Stimulated activated CD8-positive, alpha-beta memory T cell treated with anti-CD3 and anti-CD28 coated beads, Interleukin-15, amount 100 ng/mL, for 1 hour (primary cell): ENCODE measurements at places on chromosomes 4 and X.
A peak's percentile ranks its signal among the peaks of the same experiment; 100 is the strongest.

DNA sequence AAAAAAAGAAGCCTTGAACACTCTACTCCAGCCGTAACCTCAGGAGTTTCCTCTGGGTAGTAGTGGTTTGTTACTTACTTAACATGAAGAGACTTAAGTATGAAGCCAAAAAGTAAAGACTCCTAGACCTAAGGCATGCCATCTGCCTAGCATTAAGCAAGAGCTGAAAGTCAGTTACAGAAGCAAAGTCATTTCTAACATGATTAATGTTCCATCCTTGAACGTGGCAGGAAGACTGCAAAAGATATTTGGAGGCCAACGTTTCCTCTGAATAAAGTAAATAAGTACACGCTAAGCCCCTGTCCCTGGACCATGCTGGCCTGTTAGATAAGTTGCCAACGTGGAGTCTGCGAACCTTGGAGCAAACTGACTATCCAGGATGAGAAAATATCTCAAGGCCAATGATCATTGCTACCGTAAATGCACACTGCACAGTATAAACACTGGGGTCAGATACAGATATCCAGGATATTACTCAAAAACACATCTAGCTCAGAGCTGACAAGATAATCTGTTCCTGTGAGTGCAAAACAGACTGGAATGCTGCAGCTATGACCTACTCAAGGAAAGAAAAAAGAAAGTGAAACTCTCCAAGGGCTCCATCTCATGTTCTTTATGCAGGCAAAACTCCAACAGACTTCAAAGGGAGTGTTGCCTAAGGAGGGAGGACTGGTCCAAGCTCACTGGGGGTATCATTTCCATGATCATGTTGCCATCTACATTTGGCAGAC, 255.8 kb downstream of the COL25A1 start:
- no peak for DNase-seq

DNA sequence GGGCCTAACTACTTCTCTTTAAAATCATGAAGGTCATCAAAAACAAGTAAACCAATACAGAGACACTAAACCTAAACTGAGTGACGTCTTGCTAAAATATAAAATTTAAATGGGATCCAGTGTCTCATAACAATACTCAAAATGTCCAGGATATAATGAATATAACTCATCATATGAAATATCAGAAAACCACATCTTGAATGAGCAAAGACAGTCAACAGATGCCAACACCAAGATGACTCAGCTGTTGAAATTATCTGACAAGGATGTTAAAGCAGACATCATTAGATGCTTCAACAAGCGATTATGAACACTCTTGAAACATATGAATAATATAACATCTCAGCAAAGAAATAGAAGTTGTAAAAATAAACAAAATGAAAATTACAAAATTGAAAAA, 8.3 kb downstream of the NAP1L2 start:
- DNase-seq = no peak

- no peak for DNase-seq
Observed at GRCh38 chrX:97482666-97483300, 599.1 kb downstream of the RPA4 start.

DNA sequence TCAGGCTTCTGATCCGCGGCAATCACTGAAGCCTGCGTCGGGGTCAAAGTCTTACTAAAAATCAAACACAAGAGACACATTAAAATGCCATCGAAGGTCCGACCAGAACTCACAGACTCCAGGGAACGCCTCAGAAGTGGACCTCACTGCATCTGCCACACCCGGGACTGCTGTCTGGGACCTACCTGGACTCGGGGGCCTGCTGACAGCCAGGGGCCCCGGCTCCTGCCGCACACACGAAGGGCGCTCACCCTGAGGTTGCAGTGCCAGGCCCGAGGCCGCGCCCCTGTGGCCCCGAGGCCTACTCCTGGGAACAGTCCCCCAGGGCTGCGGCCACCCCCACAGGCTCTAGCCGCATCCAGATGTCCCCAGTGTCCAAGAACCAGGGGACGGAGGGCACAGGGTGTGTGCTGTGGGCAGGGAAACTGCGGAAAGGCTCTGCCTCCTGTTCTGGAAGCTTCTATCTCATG, 7.4 kb downstream of the CTBP1 start:
- DNase-seq = no peak

DNA sequence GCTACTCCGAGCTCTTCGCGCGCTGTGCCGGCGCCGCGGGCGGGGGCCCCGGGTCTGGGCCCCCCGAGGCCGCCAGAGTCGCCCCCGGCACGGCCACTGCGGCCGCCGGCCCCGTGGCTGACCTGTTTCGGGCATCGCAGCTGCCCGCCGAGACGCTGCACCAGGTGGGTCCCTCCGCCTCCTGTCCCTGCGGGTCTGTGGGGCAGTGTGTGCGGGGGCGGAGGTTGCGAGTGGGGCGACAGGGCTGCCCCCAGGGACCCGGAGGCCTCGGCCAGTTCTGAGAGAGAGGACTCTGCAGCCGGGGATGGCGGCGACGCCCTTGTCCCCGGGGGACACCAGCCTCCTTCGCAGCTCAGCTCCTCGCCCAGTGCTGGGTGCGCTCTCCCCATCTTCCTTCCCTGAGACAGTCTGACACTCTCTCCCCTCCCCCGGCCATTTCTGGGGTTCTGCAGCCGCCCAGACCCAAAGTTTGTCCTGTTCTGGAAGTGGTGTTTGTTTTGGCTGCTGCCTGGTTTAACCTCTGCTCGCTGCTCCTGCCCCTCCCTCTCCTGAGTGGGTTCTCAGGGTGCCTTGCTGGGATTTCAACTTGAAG, 609 bp downstream of the REPS2 start:
- no peak for DNase-seq

GRCh38 chr4:52833941-52834525, 28.1 kb upstream of the RASL11B start:
- no peak for DNase-seq

DNA sequence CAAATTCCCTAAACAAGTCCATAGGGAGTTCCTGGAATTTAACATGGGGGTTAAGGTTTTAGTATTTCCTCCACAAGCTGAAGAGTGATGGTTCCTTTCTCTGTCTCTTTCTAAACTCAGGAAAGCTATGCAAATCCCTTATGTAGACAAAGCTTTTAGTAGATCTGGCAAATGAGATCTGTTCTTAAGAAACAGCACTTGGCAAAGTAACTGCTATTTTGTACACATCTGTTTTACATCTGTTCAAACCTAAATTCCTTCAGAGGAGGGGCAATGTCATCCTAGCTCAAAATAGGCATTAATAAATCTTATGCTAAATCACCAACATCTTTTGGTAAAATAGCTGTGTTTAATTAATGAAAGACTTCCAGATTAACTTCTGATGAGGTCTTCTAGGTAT, 137.8 kb upstream of the TBC1D9 start:
- no peak for DNase-seq

GRCh38 chr4:69026974-69027373, 69.3 kb upstream of the UGT2B7 start:
- DNase-seq = no peak

- no peak for DNase-seq
Observed at GRCh38 chr4:183074288-183074990, 24.6 kb upstream of the WWC2 start.

GRCh38 chrX:141396536-141396935, 154.2 kb upstream of the SPANXC start:
- no peak for DNase-seq

DNA sequence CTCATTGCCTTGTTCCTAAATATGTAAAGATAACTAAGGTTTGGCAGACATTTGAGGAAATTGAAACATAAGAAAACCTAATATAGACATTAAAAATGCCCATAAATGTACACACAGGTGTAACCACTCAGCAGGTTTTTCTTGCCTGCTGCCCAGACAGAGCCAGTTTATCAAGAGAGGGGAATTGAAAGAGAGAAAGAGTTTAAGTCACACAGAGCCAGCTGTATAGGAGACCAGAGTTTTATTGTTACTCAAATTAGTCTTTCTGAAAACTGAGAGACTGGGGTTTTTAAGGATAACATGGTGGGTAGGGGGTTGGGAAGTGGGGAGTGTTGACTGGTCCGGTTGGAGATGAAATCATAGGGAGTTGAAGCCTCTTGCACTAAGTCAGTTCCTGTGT, 119.0 kb downstream of the CFAP299 start:
- no peak for DNase-seq

GRCh38 chr4:62285026-62285425, 1084.9 kb downstream of the ADGRL3 start:
- DNase-seq = no peak

DNA sequence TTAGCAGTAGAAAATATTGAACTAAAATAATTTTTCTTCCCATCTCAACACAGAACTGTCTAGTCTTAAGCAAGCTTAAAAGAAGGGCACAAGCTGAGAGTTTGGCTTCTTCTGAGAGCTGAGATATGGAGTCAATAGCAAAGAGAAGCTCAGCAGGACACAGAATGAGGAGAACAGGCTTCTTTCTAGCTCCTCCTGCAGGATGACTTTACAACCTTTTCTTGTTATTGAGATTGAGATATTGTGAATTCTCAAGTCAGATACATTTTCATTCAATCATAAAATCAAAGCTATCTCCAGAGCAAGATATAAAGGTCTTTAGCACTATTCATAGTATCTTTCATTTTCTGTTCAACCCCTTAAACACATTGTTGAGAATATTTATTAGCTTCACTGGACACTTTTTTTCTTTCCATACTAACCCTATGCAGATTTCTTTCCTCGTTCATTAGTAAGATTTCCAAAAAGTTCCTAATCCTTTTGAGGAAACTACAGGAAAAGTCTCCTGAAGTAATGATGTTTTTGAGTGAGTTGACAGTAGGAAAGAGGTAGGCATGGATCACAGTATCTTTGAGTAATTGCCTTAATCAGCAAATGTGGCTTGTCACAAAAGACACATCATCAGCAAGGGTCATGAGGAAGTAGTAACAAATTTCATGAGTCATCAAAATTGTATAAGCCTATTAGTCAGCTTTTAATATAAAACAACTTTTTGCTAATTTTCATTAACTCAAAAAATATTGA, 17.8 kb upstream of the CXCL3 start:
- no peak for DNase-seq

DNA sequence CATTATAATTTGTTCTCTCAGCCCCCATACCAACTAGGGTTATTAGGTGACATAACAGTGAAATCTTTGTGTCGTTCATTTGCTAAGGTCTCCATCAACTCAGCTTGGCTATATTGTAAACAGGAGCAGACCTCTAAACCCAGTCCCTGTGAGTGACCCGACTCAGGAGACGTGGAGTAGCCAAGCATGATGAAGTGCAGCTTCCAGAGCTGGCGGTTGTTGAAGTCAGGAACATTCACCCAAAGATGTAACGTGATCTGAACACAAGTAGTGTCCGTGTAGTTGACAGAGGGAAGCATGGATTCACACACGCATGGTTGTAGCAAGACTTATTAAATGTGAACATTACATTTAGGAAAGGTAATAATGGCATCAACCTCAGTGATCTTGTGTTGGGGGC, 102.3 kb downstream of the FAM193A start:
- no peak for DNase-seq

- DNase-seq = no peak
Observed at GRCh38 chr4:103754844-103755243, 35.1 kb upstream of the TACR3 start.

- DNase-seq = no peak
Observed at GRCh38 chrX:107707866-107708265, 67.7 kb downstream of the TSC22D3 start.

DNA sequence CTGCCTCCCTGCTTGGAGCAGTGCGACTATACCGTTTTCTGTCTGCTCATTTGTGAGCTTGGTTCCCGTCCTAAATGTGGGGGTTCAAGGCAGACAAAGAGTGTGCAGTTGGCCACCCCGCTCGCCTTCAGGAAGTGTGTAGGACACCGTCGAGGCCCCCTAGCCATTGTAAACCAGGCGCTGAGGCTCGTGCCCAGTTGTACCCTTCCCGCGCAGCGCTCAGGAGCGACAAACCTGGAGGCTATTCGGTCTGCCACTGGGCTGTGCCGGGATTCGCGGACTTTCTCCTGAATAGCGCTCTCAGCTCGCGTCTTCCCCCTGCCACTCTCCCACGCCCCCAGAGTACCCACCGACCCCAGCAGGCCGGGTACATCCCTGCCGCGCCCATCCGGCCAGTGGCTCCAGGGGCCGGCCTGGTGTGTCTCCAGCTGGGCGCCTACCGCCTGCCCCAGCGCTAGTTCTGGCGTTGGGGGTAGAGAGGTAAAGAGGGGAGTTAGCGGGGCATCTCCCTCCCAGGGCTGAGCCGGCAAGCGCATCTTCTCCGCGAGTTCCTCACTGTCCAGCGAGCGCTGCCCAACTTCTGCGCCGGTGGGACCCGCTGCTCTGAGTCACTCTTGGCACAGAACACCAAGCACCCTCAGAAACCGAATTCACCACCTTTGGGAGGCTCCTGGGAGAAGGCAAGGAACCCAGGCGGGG, 880 bp upstream of the LONRF3 start:
- no peak for DNase-seq

DNA sequence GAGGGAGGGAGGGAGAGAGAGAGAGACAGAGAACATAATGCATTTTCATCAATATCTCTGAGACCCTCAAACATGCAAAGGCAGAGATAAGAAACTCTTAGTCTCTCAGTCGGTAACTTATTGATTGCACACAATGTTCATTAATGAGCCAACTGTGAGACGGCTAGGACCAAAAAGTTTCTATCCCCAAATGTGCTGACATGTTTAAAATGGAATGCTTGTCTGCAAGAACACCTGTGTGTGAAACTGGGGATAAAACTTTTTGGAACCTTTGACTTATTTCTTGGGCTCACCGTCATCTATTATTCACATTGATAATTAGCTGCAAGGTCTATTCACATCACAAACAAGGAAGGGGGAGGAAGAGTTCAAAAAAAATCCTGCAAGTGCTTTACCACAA, 477.9 kb downstream of the STIM2 start:
- no peak for DNase-seq

GRCh38 chr4:5019274-5019673, at the start of gene CYTL1:
Gene CYTL1 (minus strand): TSS chr4:5019458. CDS start chr4:5019445, 13 bp downstream.
- no peak for DNase-seq

DNA sequence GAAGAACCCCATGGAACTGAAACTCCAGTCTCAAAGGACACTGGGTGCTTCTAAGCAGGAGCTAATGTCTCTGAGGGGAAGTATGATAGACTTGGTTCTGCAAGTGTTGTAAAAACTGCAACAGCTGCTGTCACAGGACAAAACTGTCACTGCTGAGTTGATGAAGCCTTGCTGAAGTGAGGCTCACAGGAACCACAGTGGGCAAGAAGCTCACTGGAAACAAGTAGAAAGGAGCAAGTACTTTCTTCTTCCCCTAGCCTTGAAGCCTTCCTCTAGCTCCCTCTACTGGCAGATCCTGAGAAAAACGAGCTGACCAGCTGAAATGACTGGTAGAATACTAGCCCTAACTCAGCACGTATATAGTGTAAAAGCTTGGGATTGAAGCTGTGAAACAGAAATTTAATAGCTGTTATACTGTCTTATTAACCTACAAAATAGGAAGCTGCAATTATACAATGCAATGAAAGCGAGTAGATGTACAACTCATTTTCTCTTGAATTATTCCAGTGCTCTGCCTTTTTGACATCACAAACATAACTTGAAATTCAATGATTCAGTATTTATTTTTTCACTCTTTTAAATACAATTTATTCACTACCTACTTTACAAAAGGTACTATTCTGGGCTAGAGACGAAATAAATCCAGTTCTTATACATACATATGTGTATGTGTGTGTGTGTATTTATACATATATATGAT, 91.4 kb downstream of the GABRB1 start:
- peak; percentile 11 for DNase-seq
